ENCODE measurements at places on chromosomes 7 and 10. TPM values are rescaled to one million over a fixed set of nuclear protein-coding genes. Genes with fewer than 3 reads are reported as not detected.

GNAT3 gene
- total RNA-seq, result not detected

MAT1A gene
- not detected for total RNA-seq

RAMP3 gene
- 62.0 TPM for total RNA-seq

GRCh38 chr10:111646021-111646420 is 537.5 kb downstream of the GPAM start:
- no peak for DNase-seq

DNA sequence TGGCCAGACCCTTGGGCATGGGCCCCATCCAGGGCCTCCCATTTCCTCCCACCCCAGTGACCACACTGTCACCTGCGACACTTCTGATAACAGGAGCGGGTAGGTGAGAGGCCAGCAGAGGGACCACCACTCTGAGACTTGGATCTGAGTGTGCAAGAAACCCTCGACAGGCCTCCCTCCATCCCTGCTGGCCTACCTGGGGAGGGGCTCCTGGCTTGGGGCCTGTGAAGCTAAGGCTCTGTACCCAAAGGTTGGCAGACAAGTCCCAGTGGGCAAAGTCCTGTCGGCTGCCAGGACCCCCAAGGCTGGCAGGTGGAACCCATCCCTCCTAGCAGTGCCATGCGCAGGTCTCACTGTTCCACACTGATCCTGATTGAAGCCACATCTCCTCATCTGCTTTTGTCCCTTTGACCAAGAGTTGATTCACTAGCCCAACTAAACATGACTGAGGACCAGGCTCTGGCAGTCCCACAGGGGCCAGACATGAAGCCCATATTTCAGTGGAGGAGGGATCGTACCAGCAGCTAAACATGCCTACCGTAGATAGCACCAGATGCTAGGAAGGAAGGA is 1.2 kb upstream of the PGAM2 start:
- no peak for DNase-seq

- DNase-seq, result no peak
These were observed 11.9 kb upstream of the PLEKHA1 start for GRCh38 chr10:122362621-122363020.

- DNase-seq, result no peak
These were observed 897.3 kb downstream of the PCDH15 start for GRCh38 chr10:53903756-53904155.

DNA sequence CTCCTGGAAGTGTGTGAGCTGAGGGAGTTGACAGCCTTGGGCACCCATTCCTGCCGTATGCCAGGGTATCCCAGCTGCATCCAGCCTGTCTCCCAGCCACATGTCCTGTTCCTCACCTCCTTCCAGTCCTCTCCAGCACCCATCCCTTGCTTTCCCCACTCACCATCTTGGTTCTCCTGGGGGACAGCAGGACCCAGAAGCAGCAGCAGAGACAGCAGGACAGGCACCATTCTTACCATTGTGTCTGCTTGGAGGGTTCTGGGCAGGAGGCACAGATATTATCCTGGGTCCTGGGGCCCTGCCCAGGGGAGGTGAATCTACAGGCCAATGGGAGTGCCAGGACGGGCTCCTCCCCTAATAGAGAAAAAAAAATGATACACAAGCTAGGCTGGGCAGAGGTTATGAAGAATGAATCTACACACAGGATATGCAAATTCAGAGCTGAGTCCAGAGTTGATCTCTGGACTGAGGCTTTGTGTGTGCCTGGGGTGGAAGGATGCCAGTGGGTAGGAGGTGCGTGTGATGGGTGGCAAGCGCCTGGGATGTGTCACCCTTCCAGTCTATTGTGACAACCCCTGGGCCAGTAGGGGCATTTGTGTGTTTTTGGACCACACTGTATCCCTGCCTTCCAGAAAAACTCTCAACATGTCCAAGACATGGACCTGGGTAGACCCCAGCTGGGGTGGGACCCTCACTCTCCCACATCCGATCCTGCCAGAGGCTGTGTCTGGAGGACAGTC is at the start of gene AZGP1:
TSS of gene AZGP1 (minus strand) at position 250 of the 740 bp plus-strand sequence. CDS start at position 239, 11 bp downstream.
- no peak for DNase-seq

GRCh38 chr10:70328967-70329366 is 45.2 kb upstream of the NPFFR1 start:
- no peak for DNase-seq
